ENCODE measurements at places on chromosomes 5 and 9. TPM values are rescaled to one million over a fixed set of nuclear protein-coding genes. Genes with fewer than 3 reads are reported as not detected.

ERGIC1 gene
- 31.2 TPM for total RNA-seq

HRCT1 gene
- total RNA-seq, result not detected

SPATA31E1 gene
- total RNA-seq, result not detected

SPATA31C1 gene
- total RNA-seq, result not detected

EIF4E1B gene
- total RNA-seq, result not detected
